ENCODE measurements at places on chromosomes 2 and 18.
A peak's percentile ranks its signal among the peaks of the same experiment; 100 is the strongest.

DNA sequence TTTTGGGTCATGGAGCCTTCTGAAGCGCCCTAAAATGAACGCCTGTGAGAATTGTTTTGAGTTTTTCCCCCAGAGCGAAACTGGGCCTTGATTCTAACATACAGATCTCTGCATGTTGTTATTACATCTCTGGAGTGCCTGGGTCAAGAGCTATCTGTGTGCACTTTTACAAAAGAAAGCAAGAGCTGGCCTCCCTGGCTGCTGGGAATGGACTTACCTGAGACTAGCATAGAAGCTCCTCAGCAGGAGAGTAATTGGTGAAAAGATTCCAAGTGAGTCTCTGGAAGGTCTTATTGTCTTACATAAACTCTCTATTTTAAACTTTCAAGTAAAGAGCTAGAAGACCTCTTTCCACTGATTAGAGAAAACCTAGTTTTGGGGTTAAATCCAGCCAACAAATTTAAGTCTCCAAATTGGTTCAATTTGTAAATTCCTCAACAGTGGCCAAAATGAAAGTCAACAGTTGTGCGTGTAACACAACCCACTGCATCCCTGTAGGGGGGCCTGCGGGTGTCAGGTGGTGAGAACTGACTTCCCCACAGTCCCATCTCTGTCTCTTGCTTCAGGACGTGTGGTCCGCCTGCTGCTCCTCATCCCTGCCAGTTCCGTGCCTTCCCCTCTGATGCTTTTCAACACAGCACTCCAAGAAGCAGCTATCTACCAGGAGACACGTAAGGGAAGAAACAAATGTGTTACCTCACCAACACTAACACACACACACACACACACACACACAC lies 206.1 kb downstream of the SH3BP4 start:
- no peaks in the 10 kb centered on the region for H3K36me3 ChIP-seq
- H3K4me3 ChIP-seq = no peak overlapping the region
- no peak overlapping the region for H3K27ac ChIP-seq
- DNase-seq = no peak
- no peaks in the 10 kb centered on the region for H3K4me1 ChIP-seq

DNA sequence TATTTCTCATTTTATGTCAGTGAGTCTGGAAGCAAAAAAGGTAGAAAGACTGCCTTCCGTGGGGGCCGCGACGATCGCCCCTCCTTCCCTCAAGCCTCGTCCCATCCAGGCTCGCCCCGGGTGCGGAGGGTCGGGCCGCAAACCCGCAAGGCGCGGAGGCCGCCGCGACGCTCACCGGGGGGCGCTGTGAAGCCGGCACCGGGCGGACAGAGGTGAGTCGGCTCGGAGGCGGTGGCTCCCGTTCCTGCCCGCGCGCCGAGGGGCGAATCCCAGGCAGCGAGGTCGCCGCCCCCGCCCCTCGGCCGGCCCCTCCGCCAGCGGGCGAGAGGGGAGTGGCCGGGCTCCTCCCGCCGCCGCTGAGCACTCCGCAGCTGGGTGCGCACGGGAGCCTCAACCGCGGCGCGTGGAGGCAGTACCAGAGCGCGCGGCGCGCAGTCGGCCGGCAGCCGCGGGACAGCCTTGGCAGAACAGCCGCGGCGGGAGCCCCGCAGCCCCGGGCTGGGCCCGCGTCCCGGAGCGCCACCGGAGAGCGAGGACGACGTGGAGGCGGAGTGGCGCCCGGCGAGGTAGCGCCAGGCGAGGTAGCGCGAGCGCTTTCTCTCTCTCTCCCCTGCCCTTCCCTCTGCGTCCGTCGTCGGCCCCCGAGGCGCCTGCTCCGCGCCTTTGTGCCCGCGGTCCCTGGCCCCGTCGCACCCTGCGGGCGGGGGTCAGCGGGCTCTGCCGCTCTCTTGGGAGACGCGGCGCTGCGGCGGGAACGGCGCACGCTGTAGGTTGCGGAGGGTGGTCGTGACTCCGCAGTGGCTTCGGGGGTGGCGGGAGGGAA lies at the start of gene MYO1B:
Gene MYO1B, plus strand, starts transcription at position 359 of the 823 bp plus-strand sequence. CDS start 31,492 bp downstream, outside the sequence.
- peaks cover 16% of the 10 kb centered on the region for H3K4me1 ChIP-seq
- no peak within 1 kb of the TSS for H3K27ac ChIP-seq
- peak within 1 kb of the TSS; percentile 77 for H3K4me3 ChIP-seq
- peak; percentile 58 for DNase-seq

- no peaks in the 10 kb centered on the region for H3K36me3 ChIP-seq
- peaks cover 13% of the 10 kb centered on the region for H3K27me3 ChIP-seq
- H3K4me3 ChIP-seq = no peak overlapping the region
- no peak for DNase-seq
- H3K4me1 ChIP-seq = peaks cover 4% of the 10 kb centered on the region
Measured at GRCh38 chr2:65640793-65641103, 208.3 kb upstream of the SPRED2 start.

DNA sequence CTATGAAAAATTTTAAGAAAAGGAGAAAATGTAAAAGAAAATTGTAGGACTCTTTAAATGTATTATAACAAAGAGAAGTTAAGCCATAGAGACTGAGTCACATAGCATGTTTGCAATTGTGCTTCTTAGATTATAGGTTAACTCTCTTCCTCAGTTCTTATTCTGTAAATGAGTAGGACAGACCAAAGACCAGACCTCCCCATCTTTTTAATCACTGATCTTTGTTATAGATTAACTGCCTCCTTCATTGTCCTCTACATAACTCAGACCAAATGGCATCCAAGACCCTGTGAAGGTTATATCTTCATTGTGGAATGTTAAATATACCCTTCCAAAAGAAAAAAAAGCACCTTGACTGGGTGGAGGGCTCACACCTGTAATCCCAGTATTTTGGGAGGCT lies 316.9 kb upstream of the LRRTM4 start:
- H3K27me3 ChIP-seq = no peaks in the 10 kb centered on the region
- no peak for DNase-seq
- H3K4me3 ChIP-seq = no peak overlapping the region
- no peak overlapping the region for H3K27ac ChIP-seq

DNA sequence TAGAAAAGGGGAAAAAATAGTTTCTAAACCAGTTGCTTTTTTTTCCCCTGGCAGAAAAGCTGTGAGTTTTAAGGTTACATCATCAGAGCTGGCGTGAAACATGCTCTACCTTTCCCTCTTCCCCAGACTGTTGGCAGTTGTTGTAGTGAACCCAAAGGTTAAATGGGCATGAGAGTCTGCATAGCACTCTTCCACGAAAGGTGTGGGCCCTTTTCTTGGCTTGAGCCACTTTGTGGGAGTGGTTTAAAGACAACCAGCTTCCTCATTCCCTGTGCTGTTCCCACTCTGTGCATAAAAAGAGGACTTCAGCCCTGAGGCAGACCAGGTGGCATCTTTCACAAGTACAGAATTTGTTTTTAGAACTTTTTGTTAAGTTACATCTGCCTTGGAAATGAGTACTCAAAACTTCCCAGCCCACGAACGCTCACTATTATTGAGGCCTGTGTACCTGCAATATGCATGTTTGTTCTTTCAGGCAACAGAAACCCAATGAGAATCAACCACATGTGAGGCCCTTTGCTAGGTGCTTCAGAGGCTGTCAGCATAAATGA lies 243.8 kb downstream of the BABAM2 start:
- H3K36me3 ChIP-seq = peaks cover 35% of the 10 kb centered on the region
- H3K4me3 ChIP-seq = no peak overlapping the region
- H3K4me1 ChIP-seq = peaks cover 16% of the 10 kb centered on the region
- H3K27me3 ChIP-seq = no peaks in the 10 kb centered on the region
- H3K27ac ChIP-seq = no peak overlapping the region
- no peak for DNase-seq

- no peaks in the 10 kb centered on the region for H3K4me1 ChIP-seq
- no peaks in the 10 kb centered on the region for H3K27me3 ChIP-seq
- no peaks in the 10 kb centered on the region for H3K36me3 ChIP-seq
- DNase-seq = no peak
Measured at GRCh38 chr18:5317186-5317585, 21.7 kb upstream of the ZBTB14 start.

- H3K36me3 ChIP-seq = no peaks in the 10 kb centered on the region
- no peaks in the 10 kb centered on the region for H3K4me1 ChIP-seq
- H3K27ac ChIP-seq = no peak overlapping the region
- no peak for DNase-seq
Measured at GRCh38 chr2:171615069-171615468, 72.2 kb upstream of the DYNC1I2 start.

DNA sequence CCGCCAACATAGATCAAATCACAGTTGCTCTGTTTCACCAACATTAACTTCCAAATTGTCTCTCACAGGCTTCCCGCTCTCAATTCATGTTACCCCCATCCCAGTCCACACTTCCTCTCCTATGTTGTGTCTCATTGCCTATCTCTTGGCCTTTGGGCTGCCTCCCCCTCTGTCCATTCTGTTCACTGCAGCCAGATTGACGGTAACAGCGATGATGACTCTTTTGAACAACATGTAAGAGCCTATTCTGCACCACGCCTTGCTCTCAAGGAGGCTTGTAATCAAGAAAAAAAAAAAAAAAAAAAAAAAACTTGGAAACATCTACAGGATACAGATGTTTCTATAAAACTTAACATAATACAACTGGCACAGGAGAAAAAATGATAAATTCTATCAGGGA lies 77.3 kb upstream of the RMDN2 start:
- H3K36me3 ChIP-seq = no peaks in the 10 kb centered on the region
- DNase-seq = no peak
- no peak overlapping the region for H3K4me3 ChIP-seq

- peaks cover 3% of the 10 kb centered on the region for H3K4me1 ChIP-seq
- no peak within 1 kb of the TSS for H3K4me3 ChIP-seq
- peaks cover 41% of the 10 kb centered on the region for H3K27me3 ChIP-seq
- no peaks in the 10 kb centered on the region for H3K36me3 ChIP-seq
- no peak for DNase-seq
- no peak within 1 kb of the TSS for H3K27ac ChIP-seq
Measured at GRCh38 chr2:55923091-55923981, at the start of gene EFEMP1. EFEMP1 (minus strand) TSS chr2:55923782; CDS start chr2:55922440, 1,342 bp downstream.

GRCh38 chr2:240253583-240254145 lies 113.2 kb upstream of the OTOS start:
- no peak overlapping the region for H3K4me3 ChIP-seq
- H3K4me1 ChIP-seq = no peaks in the 10 kb centered on the region
- no peaks in the 10 kb centered on the region for H3K36me3 ChIP-seq
- no peak for DNase-seq
- no peaks in the 10 kb centered on the region for H3K27me3 ChIP-seq

DNA sequence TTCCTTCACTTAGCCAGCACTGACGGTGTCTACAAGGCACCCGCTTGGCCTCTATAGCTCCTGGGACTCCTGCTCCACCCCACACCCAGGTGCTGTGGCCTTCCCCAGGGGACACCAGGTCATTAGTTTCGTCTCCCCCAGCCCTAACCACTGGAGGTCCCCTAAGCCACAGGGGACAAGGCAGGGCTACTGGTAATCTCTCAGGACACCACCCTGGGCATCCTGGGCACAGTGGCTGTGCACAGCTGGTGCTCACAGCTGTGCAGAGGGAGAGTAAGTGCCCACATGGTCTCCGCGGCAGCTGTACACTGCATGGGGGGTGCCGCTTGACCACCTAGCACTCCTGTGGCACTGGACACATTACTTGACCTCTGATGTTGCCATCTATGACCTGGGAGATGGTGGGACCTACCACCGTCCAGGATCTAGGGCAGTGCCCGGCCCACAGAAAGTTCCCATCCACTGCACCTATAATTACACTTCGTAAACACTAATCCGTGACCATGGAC lies 134.0 kb downstream of the HDAC4 start:
- H3K4me1 ChIP-seq = peaks cover 61% of the 10 kb centered on the region
- H3K36me3 ChIP-seq = no peaks in the 10 kb centered on the region
- H3K27me3 ChIP-seq = peaks cover 52% of the 10 kb centered on the region
- H3K4me3 ChIP-seq = peak overlapping the region; percentile 73

GRCh38 chr2:26395394-26395793 lies 6.3 kb upstream of the DRC1 start:
- no peak for DNase-seq
- no peak overlapping the region for H3K4me3 ChIP-seq
- peaks cover 38% of the 10 kb centered on the region for H3K36me3 ChIP-seq
- H3K4me1 ChIP-seq = no peaks in the 10 kb centered on the region
- H3K27ac ChIP-seq = no peak overlapping the region

DNA sequence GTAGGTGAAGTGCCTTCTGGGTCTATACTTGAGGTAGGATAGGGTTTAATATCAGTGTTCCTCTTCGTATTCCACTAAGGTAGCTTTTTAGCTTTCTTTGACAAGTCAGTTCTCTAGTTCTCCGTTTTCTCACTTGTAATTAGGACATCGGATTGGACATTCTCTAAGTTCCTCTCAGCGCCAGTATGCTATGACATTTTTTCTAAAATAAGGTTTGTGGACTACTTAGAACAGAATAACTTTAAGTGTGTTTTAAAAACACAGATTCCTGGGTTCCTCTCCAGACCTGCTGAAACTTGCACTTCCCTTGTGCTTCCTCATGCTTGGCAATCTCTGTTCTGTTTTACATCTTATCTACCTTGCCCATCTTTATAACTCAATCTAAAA lies 69.3 kb upstream of the YWHAQ start:
- no peak overlapping the region for H3K4me3 ChIP-seq
- no peak for DNase-seq
- no peaks in the 10 kb centered on the region for H3K36me3 ChIP-seq
- H3K27ac ChIP-seq = no peak overlapping the region
- peaks cover 4% of the 10 kb centered on the region for H3K4me1 ChIP-seq
